ENCODE measurements at places on chromosomes 13 and 19.

DNA sequence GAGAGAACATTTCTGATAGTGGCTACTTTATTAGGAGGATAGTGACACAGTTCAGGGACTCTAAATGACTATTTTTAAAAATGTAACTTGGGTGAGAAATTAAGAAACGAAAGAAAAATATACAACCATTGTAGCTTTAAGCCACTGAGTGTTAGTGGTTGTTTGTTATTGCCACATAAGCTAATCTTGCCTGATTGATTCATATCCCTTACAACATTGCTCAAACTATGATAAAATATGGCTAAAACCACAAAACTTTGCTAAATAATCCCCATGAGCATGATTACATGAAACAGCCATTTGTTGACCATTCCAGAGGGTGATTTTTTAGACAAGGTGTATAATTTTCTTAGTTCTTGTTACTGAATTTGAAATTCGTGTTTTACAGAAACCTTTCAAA, 343.4 kb downstream of the SLITRK5 start:
- DNase-seq: no peak

DNA sequence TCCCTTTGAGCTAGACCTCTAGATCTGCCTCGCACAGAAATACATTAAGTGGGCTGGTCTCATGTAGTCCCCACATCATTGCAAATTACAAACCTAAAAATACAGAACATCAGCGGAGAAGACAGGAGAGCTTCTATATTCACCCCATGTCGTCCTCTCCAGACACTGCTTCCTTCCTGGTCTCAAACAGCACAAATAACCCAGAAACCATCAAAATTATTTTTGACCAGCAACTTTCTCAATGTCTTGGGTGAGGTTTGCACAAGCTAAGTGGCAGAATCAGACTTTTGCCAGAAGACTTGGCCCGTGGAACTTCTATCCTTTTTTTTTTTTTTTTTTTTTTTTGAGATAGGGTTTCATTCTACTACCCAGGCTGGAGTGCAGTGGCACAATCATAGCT, 28.2 kb downstream of the CLEC17A start:
- DNase-seq: no peak

- DNase-seq: no peak
These were observed 713 bp downstream of the KRI1 start for GRCh38 chr19:10565028-10565566.

GRCh38 chr19:53877361-53877766, 4.6 kb upstream of the PRKCG start:
- DNase-seq: peak; percentile 49

GRCh38 chr19:45577111-45577905, 7.3 kb downstream of the OPA3 start:
- DNase-seq: peak; percentile 96

GRCh38 chr19:21314676-21315075, 14.5 kb downstream of the ZNF708 start:
- no peak for DNase-seq
